Neuronal stem cell (in vitro differentiated cells): ENCODE measurements at places on chromosomes 2 and 18.

GRCh38 chr2:170856066-170856465, 39.4 kb downstream of the GAD1 start:
- no peaks in the 10 kb centered on the region for H3K4me1 ChIP-seq
- H3K27me3 ChIP-seq = no peaks in the 10 kb centered on the region
- no peak for DNase-seq
- H3K4me3 ChIP-seq = no peak overlapping the region

DNA sequence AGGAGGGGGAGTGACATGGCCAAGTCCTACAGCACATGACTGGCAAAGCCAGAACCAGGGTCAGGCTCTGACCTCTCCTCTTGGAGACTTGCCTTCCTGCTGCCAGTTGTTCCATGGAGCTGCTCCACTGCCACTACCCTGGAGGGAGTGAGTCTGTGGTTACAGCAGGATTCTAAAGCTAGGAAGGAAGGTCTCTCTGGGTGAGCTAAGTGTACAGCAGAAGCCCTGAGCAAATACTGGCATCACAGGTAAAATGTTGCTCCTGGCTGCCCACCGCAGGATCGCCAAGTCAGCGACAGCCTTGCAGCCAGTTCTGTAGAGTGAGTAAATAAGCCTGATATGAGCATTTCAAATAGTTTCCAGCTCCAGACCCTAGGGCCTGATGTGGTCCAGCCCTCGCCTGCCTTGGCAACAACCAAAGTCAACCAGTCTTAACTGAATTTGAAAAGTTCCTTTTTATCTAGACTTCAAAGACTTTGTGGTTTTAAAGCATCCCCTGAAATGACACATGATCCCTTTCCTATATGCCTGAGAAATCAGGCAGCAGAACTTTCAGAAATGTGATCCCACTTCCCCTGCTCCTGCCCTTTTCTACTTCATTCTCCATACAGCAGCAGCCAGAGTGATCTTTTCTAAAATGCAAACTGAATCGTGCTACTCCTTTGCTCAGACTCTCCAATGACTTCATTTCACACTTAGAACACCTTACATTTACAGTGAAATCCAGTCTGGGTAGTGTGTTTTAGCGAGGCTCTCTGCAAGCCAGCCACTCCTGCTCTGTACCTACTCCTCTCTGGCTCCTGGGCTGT, 114.3 kb downstream of the MGAT5 start:
- H3K27ac ChIP-seq = no peak overlapping the region
- DNase-seq = no peak
- H3K4me3 ChIP-seq = no peak overlapping the region
- H3K27me3 ChIP-seq = no peaks in the 10 kb centered on the region

DNA sequence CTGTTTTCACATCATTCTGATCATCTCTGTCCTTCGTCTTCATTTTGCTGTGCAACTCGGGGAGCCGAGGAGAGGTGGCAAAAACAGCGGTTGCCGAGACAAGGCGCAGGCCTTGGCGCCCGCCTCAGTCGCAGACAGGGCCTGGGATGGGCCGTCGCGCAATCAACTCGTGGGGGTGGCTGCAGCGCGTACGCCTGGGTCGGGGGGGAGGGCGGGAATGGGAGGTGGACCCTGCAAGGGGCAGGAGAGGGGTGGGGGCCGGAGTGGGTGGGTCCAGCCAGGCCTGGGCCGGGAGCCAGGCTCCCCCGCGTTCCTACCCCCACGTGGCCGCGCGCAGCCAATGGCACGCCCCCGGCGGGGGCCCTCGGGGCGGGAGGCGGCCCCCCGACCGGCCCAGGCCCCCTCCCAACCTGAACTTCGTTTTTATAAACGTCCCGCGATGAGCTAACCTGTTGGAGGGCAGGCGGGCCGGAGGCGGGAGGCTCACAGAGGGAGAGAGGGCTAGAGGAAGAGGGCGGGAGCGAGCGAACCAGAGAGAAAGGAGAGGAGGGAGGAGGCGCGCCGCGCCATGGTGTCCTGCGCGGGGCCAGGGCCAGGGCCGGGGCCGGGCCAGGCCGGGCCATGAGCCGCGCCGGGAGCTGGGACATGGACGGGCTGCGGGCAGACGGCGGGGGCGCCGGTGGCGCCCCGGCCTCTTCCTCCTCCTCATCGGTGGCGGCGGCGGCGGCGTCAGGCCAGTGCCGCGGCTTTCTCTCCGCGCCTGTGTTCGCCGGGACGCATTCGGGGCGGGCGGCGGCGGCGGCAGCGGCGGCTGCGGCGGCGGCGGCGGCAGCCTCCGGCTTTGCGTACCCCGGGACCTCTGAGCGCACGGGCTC, at the start of gene HOXD13:
Gene HOXD13 (plus strand): TSS at position 452 of the 875 bp plus-strand sequence. CDS start 170 bp downstream, at position 622.
- DNase-seq = no peak
- H3K27me3 ChIP-seq = peaks cover 54% of the 10 kb centered on the region
- H3K4me1 ChIP-seq = peaks cover 5% of the 10 kb centered on the region
- H3K36me3 ChIP-seq = no peaks in the 10 kb centered on the region
- H3K4me3 ChIP-seq = peak within 1 kb of the TSS; percentile 17
- H3K27ac ChIP-seq = no peak within 1 kb of the TSS

DNA sequence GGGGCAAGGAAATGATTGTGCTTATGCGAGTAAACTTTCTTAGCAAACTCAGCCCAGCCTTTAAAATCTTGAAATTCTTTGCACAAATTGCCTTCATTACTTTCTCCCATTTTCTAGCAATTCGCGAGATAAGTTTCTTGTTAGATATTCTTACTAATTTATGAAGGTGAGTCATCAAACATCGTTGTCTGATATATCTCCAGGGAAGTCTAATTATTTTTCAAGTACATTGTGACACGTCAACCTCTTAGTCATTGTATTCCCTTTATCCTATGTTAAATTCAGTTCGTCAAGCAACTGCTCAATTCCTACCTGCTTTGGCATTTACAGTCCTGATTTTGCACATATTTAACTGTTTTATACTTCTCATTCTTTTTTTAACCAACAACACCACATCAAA, 854.5 kb upstream of the CRIM1 start:
- H3K36me3 ChIP-seq = no peaks in the 10 kb centered on the region
- no peaks in the 10 kb centered on the region for H3K4me1 ChIP-seq
- no peak for DNase-seq
- H3K27me3 ChIP-seq = no peaks in the 10 kb centered on the region

DNA sequence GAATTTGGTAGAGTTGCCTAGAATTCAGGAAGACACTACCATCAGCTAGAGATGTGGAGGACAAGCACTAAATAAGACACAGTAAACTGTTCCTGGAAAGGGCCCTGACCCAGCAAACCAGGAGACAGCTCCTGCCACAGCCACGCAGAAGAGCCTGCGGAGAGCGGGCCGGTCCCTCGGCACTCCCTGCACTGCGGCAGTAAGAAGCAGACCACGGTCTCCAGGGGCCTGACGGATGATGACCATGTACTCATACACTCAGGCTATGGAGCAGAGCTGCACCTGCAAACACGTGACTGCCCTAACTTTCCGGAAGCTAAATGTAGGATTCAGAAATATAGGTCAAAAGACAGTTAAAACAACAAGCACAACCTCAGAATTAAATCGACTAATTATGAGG, 72.9 kb downstream of the ZNF516 start:
- H3K4me3 ChIP-seq = no peak overlapping the region
- H3K4me1 ChIP-seq = peaks cover 9% of the 10 kb centered on the region
- H3K27me3 ChIP-seq = no peaks in the 10 kb centered on the region
- no peak for DNase-seq
- H3K27ac ChIP-seq = no peak overlapping the region

- H3K27me3 ChIP-seq = no peaks in the 10 kb centered on the region
- H3K4me1 ChIP-seq = no peaks in the 10 kb centered on the region
- no peaks in the 10 kb centered on the region for H3K36me3 ChIP-seq
- H3K4me3 ChIP-seq = no peak overlapping the region
- no peak overlapping the region for H3K27ac ChIP-seq
- DNase-seq = no peak
Observed at GRCh38 chr18:555705-556457, 24.3 kb upstream of the CETN1 start.

- DNase-seq = peak; percentile 55
- H3K27ac ChIP-seq = no peak overlapping the region
- H3K4me3 ChIP-seq = peak overlapping the region; percentile 60
- H3K36me3 ChIP-seq = no peaks in the 10 kb centered on the region
- no peaks in the 10 kb centered on the region for H3K27me3 ChIP-seq
- peaks cover 11% of the 10 kb centered on the region for H3K4me1 ChIP-seq
Observed at GRCh38 chr2:190180313-190181122, 118.0 kb upstream of the MSTN start.

DNA sequence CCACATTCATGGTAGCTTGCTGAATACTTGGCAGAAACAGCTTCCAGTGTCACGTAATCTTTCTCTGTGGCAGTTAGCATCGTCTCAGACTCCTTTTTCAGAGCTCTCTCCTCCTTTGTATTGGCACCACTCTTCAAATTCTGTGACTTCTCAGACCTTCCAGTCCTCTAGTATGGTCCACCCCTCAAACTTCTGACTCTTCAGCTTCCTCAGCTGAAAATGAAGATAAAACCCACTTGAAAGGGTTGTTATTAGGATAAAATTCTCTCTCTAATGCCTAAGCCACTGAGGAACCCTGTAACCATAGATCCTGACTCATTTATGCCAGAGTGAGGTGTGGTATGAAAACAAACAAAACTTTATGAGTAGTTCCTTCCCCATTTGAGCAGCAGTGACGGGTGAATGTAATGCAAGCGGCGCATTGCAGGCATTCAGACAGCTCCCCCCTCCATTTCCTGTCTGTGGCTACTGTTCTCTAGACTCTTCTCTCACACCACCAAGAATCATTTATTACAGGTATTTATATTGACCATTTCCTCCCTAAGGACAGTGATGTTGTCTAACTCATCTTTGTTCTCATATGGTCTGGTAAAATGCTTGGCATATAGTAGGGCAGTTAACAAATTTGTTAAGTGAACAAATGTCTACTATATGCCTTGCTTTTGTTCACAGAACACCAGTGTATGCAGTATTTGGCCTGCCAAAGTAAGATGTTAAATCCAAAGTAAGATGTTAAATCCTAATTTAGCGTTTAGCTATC, 35.3 kb downstream of the GALNT1 start:
- no peaks in the 10 kb centered on the region for H3K36me3 ChIP-seq
- H3K27ac ChIP-seq = no peak overlapping the region
- no peak for DNase-seq
- H3K4me1 ChIP-seq = peaks cover 2% of the 10 kb centered on the region
- H3K4me3 ChIP-seq = no peak overlapping the region

DNA sequence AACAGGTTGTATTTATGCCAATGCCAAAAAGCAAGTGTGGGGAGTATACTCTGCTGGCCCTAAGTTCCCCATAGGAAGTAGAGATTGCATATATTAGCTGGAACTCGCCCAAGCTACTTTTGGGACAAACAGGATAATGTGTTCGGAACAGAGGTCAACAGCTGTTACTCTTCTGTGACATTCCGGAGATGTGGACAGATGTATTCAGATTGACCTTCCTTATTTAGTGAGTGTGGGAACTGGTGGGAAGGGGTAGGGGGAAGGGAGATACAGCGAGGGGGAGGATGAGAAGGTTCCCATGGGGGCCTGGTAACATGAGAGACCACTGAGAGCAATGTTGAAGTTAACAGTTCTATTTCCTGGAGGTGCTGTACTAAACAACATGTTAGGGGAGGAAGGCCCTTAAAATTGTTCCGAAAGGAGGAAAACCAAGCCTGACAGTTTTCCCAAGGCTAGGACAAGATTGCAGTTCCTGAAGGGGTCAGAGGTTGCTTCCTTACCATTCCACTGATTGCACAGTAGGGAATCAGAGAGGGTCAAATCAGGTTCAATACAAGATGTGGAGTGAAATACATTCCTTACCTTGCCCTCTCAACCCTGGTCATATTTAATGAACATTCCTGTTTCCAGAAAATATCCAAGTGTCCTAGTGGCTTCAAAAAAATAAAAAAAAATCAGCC, 14.3 kb upstream of the CD28 start:
- DNase-seq = no peak
- H3K27me3 ChIP-seq = peaks cover 4% of the 10 kb centered on the region
- H3K27ac ChIP-seq = no peak overlapping the region
- H3K4me1 ChIP-seq = no peaks in the 10 kb centered on the region
- H3K4me3 ChIP-seq = no peak overlapping the region

DNA sequence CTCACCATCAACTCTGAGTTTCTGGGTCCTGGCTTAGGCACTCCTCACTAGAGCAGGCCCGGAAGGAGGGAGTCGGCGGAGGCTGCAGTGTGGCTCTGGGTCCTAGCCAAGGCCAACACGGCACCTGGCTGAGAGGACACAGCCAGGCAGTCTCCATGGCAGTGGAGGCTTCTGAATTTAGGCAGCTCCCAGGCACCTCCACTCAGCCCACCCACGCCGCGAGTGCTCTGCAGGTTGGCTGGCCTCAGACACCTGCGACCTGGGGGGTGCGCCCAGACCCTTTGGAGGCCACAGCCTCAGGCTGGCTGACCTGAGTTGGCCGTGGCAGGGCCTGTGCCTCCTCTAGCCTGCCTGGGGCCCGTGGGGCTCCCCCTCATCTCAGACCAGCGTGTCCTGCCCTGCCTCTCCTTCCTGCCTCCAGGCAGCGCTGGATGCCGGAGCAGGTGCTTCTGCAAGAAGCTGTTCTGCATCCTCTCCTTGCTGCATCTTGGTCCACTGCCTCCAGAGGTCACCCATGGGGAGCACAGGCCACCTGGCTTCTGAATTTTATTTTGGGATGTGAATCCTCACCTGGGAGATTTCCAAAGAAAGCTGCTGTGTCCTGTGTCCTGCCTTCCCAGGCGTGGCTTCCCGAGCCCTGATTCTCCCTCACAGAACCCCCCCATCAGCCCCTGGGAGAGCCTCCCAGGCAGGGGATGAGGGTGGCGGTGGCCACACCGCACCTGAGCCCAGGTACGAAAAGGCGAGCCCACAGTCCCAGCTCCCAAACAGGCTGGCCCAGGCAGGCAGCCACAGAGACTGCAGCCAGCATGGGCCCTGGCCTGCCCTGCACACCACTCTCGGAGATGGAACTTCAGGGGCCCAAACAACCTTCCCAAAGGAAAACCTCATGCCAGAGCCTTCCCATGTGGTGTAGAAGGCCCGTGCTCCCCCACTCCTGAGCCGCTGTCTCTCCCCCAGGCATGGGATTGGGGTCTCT, 23.4 kb downstream of the AQP12A start:
- peaks cover 23% of the 10 kb centered on the region for H3K36me3 ChIP-seq
- DNase-seq = no peak
- H3K4me3 ChIP-seq = no peak overlapping the region
- no peak overlapping the region for H3K27ac ChIP-seq
- H3K4me1 ChIP-seq = no peaks in the 10 kb centered on the region

- H3K4me3 ChIP-seq = no peak overlapping the region
- H3K4me1 ChIP-seq = peaks cover 4% of the 10 kb centered on the region
- H3K27ac ChIP-seq = no peak overlapping the region
- no peak for DNase-seq
- no peaks in the 10 kb centered on the region for H3K36me3 ChIP-seq
- H3K27me3 ChIP-seq = peaks cover 53% of the 10 kb centered on the region
Observed at GRCh38 chr2:238851026-238851425, 3.1 kb downstream of the TWIST2 start.

GRCh38 chr2:174385201-174385600, 10.3 kb upstream of the SCRN3 start:
- peaks cover 5% of the 10 kb centered on the region for H3K36me3 ChIP-seq
- H3K4me1 ChIP-seq = no peaks in the 10 kb centered on the region
- no peaks in the 10 kb centered on the region for H3K27me3 ChIP-seq
- no peak for DNase-seq
- H3K27ac ChIP-seq = no peak overlapping the region

DNA sequence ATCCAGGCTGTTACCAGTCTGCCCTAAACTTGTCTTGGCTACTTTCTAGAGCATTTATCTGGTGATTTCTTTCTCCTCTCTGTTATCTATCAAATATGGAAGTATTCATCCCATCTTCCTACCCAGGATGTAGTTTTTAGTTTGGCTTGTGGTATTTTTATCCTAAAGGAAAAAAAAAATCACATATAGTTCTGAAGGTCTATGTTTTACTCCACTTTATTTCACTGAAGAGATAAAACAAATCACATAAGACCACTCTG, 62.2 kb downstream of the PXDN start:
- DNase-seq = no peak
- H3K27me3 ChIP-seq = no peaks in the 10 kb centered on the region
- no peak overlapping the region for H3K4me3 ChIP-seq
- peaks cover 4% of the 10 kb centered on the region for H3K4me1 ChIP-seq
- H3K27ac ChIP-seq = no peak overlapping the region
